Stimulated activated CD8-positive, alpha-beta memory T cell treated with anti-CD3 and anti-CD28 coated beads, Interleukin-7, amount 100 ng/mL, for 24 hours (primary cell): ENCODE measurements at places on chromosomes 7 and 10.
A peak's percentile ranks its signal among the peaks of the same experiment; 100 is the strongest.

DNA sequence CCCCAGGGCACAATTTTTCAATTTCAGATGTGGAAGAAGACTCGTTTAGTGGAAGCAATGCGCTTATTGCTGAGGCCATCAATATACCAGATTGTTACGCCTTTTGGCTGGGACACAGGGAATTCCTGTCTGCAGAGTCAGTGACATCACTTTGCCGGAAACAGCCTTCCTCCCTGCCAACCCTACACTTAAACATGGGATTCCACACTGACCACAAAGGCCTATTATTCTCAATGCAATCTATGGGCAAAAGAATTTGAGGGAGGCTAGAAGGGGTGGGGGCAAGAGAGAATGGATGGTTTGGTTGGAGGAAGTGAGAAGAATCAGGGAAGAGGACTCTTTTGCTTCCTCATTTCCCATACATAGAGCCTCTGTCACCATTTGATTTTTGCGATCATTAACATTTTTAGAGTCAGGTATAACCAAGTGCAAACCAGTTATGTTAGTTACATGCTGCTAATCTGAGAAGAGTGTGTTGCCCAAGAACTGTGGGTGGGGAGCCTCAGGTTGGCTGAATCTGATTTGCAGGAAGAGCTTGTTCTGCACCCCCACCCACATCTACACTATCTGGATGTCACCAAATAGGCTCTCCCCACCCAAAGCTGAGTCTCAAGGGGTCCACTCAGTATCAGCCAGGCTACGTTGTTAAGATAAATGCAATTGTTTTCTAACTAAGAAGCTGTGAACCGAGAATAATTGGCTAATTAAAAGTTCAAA is 58.2 kb downstream of the ENTPD1 start:
- DNase-seq = no peak

- DNase-seq = no peak
Observed at GRCh38 chr10:117132751-117133231, 5.3 kb downstream of the VAX1 start.

DNA sequence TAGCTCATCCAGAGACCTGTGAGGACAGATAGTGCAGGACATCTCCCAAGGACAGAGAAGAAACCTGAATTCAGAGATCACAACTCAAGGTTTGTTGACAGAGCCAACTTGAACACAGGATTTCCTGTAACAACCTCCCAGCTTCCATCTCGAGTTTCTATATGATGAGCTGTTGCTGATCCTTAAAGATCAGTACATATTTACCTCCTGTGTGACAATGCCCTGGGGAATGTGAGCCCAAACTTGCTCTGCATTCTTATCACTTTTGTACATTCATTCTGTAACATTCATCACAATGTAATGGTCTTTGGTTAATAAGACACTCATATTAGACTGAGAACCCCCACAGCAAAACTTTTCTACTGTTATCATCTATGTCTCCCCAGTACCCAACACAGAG is 468.6 kb downstream of the XPNPEP1 start:
- no peak for DNase-seq

- DNase-seq = no peak
Observed at GRCh38 chr10:125104559-125104958, 55.8 kb downstream of the CTBP2 start.

- no peak for DNase-seq
Observed at GRCh38 chr10:10870523-10871241, 147.0 kb upstream of the CELF2 start.

- no peak for DNase-seq
Observed at GRCh38 chr7:131244259-131244852, 83.3 kb upstream of the MKLN1 start.

DNA sequence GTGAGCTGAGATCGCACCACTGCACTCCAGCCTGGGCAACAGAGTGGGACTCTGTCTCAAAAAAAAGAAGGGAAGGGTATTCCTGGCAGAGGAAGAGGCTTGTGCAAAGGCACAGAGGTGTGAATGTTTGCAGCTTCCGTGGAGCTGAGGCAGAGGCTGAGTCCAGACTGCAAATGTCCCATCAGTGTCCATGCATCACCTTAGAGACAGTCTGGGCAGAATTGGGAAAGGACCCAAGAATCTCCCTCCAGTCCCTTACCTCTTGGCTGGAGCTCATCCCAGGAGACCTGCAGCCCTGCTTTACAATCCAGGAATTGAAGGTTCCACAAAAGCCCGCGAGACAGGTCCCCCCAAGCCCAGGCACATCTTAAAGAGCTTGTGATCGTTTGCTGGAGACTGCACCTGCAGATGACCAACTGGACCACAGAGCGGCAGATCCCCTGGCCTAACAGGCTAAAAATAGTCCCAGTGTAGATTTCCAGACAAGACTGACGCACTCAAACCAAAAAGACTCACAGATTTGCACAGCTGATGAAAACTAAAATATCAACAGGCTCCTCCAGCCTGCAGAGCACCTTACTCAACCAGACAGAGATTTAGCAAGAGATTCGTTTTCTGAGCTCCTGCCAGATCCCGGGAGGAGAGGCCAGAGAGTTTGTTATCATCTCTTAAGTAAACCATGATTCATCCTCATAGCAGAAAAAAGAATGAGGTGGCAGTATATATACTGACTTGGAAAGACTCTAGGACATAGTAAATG is 22.9 kb upstream of the NANOS1 start:
- no peak for DNase-seq

- no peak for DNase-seq
Observed at GRCh38 chr10:34906067-34906965, 91.2 kb upstream of the PARD3 start.

DNA sequence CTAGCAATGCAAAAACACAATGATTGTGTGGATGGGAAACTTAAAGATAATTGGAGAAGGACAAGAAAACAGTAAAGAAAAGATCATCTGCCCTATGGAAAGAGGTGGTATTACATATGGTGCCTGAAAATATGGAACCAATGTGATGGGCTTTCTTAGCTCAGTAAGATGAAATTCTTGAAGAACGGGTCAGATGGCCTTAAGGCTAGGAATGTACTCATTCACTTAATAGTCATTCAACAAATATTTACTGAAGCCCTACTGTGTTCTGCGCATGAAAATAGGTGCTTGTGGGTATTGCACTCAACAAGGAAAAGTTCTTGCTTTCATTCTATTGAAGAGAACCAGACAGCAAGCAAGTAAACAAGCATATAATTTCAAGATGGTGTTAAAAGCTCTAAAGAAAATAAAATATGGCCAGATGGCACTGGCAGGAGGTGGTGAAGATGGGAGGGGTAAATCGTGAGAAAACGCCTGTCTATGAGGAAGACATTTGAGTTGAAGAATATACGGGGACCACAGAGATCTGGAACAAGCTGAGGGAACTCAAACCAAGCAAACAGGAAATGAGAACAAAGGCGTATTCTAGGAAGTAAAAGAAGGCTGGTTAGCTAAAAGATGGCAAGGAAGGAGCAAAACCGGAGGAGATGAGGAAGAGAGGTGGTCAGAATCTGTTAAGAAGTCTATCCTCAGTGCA is 179.7 kb downstream of the ANK3 start:
- DNase-seq = no peak

DNA sequence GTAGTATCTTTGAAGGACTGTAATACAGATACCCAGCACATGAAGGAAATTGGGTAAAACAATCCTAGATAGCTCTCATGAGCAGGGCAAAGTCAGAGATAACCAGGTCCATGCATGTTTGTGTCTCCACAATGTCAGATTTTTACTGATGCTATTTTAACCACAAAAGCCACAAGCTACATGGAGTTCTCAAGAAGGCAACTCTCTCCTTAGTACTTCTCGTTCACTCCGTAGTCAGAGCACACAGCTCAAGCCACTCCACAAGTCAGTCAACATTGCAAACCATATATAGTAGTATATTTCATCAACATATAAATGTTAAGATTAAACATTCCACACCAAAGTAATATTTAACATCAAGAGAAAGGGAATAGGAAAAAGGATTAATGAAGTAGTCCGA is 98.0 kb upstream of the PIK3CG start:
- DNase-seq = no peak

GRCh38 chr7:141562972-141563371 is 11.8 kb downstream of the AGK start:
- DNase-seq = no peak

DNA sequence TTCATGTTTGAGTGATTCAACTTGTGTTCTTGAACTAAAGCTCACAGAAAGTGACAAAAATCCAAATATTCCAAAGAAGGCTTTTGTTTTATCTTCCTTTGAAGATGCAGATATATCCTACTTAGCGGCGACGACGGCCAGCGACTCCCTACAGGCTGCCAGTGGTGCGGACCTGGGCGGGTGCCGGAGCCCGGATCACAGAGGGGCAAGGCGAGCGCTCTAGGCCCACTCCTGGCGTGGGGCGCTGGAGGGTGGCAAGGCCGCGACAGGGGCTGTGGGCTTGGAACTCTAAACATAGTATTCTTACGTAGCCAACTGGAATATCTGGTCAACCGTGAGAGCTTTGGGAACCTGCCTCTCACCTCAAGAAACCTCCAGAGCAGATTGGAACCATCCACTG is 914 bp upstream of the GIMAP7 start:
- no peak for DNase-seq

GRCh38 chr7:140903741-140904480 is 20.8 kb downstream of the BRAF start:
- no peak for DNase-seq

DNA sequence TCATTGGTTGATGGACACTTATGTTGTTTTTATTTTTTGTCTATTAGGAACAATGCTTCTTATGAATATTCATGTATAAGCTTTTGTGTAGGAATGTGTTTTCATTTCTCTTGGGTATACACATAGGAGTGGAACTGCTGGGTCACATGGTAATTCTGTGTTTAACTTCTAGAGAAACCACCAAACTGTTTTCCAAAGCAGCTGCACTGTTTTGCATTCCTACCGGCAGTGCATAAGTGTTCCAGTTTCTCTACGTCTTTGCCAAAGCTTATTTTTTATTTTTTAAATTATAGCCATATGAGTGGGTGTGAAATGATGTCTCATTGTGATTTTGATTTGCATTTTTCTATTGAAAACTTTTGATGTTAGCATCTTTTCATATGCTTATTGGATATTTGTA is 51.3 kb downstream of the ADK start:
- no peak for DNase-seq

DNA sequence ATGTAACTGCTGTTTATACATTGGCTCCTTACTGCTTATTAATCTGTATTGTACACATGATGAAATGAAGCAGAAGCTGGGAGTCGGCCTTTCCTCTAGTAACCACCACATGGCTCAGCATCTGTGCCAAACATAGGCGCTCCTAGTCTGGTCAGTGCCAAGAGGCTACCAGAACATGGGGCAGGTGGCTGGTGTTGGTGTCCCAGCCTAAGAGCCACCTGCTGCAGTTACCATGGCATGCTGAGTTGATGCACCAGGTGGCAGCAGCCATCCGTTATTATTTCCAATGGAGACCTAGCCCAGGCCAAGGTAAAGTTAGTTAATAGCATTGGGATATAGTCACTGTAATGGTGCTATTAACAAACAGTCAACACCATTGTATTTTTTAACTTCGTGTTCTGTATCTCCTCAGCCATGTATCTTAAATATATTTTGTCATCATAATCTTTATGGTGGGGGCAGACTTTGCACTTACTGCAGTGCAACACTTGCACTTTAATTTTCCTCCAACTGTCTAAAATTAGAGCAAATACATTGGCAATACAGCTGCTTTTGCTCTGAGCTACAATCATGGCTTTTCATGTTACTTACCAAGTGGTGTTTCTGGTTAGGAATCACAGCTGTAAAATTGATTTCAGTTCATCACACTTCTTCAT is 33.1 kb downstream of the HBP1 start:
- peak; percentile 10 for DNase-seq

DNA sequence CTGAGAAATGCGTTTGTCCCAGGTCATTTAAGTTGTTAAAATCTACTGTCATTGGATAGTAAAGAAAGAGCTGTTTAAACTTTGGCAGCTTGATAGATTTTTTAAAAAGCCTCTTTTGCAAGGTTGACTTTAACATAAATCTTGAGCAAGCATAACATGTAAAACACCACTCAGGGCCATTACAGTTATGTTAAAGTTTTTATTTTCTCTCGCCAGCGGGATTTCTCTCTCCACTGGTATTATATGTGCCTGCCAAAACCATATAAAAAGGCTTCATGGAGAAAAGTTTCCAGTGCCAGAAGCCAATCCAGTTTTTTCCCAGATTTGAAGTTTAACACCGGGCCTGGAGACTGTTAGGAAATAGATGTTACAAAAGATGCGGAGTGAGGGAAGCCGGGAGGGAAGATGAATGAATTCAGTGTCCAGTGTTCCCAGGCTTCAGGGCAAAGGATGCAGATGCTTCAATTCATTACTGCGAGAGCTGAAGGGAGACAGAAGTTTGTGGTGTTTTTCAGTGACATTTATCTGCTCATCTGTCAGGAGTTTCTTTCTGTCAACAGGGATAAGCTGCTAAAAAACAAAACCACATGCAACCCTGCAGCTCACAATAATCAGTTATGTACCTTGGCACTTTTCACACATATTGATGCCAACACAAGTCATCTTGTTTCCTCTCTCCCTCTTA is 155.5 kb downstream of the SPAG6 start:
- DNase-seq = no peak

DNA sequence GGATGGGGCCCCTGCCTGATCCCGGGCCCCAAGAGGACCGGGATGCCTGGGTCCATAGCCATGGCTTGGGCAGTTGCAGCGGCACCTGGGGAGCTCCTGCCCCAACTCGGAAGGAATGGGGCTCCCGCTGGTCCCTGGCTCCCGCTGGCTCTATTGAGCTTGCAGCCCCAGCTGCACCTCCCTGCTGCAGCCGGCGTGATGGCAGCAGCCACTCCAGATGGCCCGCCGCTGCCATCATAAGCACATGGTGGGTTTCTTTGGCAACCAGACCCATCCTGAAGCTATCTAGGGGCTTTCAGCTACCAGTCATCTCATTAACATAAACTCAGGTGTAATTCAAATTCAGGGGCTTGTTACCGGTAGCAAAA is 11.1 kb upstream of the DNMBP start:
- no peak for DNase-seq
